GM12878 (cell line): ENCODE measurements at places on chromosomes 7 and 10.

DNA sequence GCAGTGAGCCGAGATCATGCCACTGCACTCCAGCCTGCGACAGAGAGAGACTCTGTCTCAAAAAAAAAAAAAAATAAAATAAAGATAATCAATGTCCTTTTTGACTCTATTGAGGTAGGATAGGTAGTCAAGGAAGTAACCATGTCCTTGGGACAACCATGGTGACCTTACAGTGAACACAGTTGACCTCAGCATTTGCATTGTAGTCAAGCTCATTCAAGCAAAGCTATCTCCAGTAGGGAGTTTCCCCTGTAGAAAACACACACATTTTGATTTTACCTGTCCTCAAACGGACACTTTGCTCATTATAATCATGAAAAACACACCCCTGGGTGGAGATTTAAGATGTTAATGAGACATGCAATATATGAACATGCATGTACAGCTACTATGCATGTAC is 171.7 kb downstream of the KIF20B start:
- H3K36me3 ChIP-seq: no peaks in the 10 kb centered on the region
- no peaks in the 10 kb centered on the region for H3K27me3 ChIP-seq
- H3K27ac ChIP-seq: no peak overlapping the region
- H3K4me1 ChIP-seq: peaks cover 4% of the 10 kb centered on the region
- no peak overlapping the region for H3K4me3 ChIP-seq

GRCh38 chr7:19989906-19990305 is 216.5 kb upstream of the TMEM196 start:
- no peak overlapping the region for H3K4me3 ChIP-seq
- H3K27ac ChIP-seq: no peak overlapping the region
- no peaks in the 10 kb centered on the region for H3K4me1 ChIP-seq
- DNase-seq: no peak
- H3K27me3 ChIP-seq: no peaks in the 10 kb centered on the region
- no peaks in the 10 kb centered on the region for H3K36me3 ChIP-seq

GRCh38 chr10:10662716-10663408 is 354.8 kb upstream of the CELF2 start:
- no peaks in the 10 kb centered on the region for H3K4me1 ChIP-seq
- no peak overlapping the region for H3K4me3 ChIP-seq
- H3K27ac ChIP-seq: no peak overlapping the region
- no peak for DNase-seq
- H3K36me3 ChIP-seq: no peaks in the 10 kb centered on the region

GRCh38 chr10:122504610-122504950 is 43.2 kb downstream of the HTRA1 start:
- no peaks in the 10 kb centered on the region for H3K36me3 ChIP-seq
- no peak for DNase-seq
- H3K27me3 ChIP-seq: peaks cover 3% of the 10 kb centered on the region; the same call in 1 of the 2 replicates
- no peak overlapping the region for H3K4me3 ChIP-seq
- H3K4me1 ChIP-seq: no peaks in the 10 kb centered on the region

- no peak overlapping the region for H3K4me3 ChIP-seq
- no peak overlapping the region for H3K27ac ChIP-seq
- no peaks in the 10 kb centered on the region; the same call in 1 of the 2 replicates for H3K36me3 ChIP-seq
- no peaks in the 10 kb centered on the region for H3K27me3 ChIP-seq
- no peaks in the 10 kb centered on the region for H3K4me1 ChIP-seq
These were observed 37.6 kb downstream of the ARHGAP21 start for GRCh38 chr10:24685958-24686540.

DNA sequence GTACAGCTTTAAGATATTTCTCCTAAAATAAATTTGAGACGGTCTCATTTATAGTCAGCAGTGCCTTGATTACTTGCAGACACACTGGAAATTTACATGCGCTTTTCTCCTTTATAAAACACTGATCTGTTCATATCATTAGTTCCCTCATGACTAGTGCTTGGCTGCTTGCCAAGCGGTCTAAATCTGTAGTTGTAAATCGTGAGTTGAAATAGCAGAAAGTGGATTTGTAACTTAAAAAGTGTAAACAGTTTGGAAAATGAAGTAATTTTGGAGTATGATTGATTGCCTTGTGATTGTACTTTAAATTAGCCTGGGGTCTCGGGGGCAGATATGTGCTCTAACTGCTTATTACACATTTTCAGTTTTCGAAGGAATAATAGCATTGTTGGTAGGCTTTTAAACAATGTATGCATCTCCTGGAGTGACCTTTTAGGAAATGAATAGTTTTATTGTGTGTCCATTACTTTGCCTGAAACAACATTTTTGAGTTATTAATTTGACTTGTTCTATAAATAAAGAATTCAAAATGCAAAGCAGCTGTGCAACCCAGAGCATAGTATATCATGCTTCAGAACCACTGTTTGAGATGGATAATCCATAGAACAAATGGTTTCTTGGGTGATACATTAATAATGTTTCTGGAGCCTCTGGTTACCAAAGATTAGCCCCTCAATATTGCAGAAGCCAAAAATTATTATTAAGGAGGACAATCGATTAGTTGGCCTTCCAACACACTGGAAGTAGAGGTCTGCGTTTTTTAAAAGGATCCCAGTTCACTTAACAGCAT is 73.3 kb downstream of the ARID5B start:
- H3K4me1 ChIP-seq: peaks cover 45% of the 10 kb centered on the region
- peak overlapping the region; percentile 74 for H3K27ac ChIP-seq
- no peak for DNase-seq
- H3K36me3 ChIP-seq: peaks cover 10% of the 10 kb centered on the region; the same call in 1 of the 2 replicates
- H3K27me3 ChIP-seq: no peaks in the 10 kb centered on the region
- no peak overlapping the region for H3K4me3 ChIP-seq

- no peaks in the 10 kb centered on the region for H3K4me1 ChIP-seq
- DNase-seq: no peak
- no peak overlapping the region for H3K4me3 ChIP-seq
- H3K27ac ChIP-seq: no peak overlapping the region
- no peaks in the 10 kb centered on the region for H3K36me3 ChIP-seq
These were observed 5.3 kb downstream of the FRMD4A start for GRCh38 chr10:14325325-14325955.
